CMK (cell line): ENCODE measurements at places on chromosomes 3 and 15.

DNA sequence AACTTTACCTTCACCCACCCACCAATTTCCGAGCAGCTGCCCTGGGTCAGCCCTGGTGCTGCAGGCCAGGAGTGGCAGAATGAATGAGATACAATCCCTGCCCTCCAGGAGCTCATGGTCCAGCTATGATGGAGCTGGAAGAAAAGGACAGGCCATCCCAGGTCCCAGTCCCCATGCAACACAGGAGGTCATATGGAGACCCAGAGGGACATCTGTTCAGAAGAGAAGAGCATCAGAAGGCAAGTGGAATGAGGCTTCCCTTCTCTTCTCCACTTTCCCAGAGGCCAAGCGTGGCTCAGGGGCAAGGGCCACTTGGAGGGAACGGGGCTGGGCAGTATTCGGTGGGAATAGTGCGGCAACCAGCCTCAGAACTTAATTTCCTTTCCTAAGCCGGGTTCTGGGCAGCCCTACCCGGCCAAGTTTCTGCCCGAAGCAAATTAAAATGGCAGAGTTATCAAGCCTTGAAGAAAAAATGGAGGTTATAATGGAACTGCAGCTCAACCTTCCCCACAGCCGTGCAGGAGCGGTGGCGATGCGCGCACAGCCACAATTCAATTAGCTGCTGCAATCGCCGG lies 35.9 kb downstream of the TLE3 start:
- DNase-seq = no peak

GRCh38 chr3:56776556-56776950 lies 25.2 kb downstream of the ARHGEF3 start:
- no peak for DNase-seq

- peak; percentile 98 for DNase-seq
Measured at GRCh38 chr15:75042730-75043508, 19.5 kb downstream of the PPCDC start.

GRCh38 chr3:166877971-166878370 lies 502.1 kb downstream of the ZBBX start:
- DNase-seq = no peak

GRCh38 chr3:27366062-27366591 lies 3.1 kb downstream of the NEK10 start:
- DNase-seq = no peak

GRCh38 chr3:127276995-127277394 lies 10.9 kb downstream of the PRR20G start:
- no peak for DNase-seq

- peak; percentile 15 for DNase-seq
Measured at GRCh38 chr3:119891944-119892721, 110.2 kb downstream of the NR1I2 start.

GRCh38 chr3:46027736-46028397 lies 584 bp upstream of the XCR1 start:
- peak; percentile 21 for DNase-seq

GRCh38 chr3:134481166-134481565 lies 4.6 kb downstream of the ANAPC13 start:
- no peak for DNase-seq

DNA sequence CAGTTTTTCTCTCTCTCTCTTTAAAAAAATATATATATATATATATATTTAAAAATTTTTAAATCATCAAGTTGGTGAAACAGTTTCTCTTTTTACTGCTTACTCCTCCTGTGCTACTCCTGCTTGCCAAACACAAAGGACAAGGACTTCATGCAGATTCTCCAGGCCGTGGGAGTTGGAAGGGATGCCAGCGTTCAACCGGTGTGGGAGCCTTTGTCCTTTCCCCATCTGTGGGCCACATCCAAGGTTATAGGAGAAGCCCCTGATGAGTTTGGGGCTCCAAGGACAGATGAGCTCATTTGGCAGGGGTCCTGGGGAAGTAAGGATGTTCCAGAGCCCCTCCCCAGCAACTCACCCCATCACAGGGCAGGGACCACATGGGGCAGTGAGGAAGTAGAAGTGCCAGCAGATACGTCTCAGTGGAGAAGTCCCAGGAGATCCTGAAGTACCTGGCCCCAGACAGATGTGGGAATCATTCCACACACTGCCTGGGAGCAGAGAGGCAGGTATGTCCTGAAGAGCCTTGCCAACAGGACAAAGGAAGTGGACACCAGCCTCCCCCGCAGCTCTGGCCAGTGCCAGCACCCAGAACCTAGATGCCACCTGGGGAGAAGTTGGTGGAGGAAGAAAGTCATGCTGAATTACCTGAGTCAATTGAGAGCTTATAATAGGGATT lies 36.6 kb downstream of the CCK start:
- no peak for DNase-seq

- DNase-seq = no peak
Measured at GRCh38 chr3:173939331-173939730, 541.8 kb downstream of the NLGN1 start.

- DNase-seq = no peak
Measured at GRCh38 chr3:19485267-19485666, 337.0 kb downstream of the KCNH8 start.

- no peak for DNase-seq
Measured at GRCh38 chr3:52002748-52003147, 7.1 kb upstream of the RPL29 start.
